ENCODE measurements at places on chromosomes 1 and 21.

GRCh38 chr21:45417256-45417950, 12.4 kb downstream of the COL18A1 start:
- DNase-seq: no peak

DNA sequence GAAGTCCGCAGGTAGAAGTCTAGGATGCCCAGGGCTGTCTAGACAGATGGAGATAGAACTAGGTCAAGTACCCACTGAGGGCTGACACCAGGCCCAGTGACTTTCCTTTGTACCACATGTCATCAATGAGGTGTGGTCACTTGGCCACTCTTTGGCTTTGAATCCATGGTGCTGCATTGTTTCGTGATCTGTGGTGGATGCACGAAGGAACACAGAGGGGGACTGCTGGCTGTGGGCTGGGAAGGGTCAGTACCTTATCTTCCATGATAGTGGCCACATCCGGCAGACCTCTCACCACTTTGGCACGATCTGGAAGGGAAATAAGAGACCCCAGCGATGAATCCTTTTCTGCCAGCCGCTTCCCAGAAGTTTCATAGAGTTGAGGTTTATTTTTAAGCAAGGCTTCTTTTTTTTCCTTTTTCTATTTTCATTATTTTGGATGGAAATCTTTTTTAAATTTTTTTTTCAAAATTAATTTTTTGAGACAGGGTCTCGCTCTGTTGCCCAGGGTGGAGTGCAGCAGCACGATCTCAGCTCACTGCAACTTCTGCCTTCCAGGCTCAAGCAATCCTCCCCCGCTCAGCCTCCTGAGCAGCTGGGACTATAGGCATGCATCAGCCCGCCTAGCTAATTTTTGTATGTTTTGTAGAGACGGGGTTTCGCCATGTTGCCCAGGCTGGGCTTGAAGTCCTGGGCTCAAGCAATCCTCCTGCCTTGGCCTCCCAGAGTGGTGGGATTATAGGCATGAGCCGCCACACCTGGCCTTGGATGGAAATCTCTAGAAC, 53.1 kb downstream of the MYOM3 start:
- DNase-seq: no peak

GRCh38 chr1:209411491-209411929, 172.0 kb upstream of the CAMK1G start:
- no peak for DNase-seq

DNA sequence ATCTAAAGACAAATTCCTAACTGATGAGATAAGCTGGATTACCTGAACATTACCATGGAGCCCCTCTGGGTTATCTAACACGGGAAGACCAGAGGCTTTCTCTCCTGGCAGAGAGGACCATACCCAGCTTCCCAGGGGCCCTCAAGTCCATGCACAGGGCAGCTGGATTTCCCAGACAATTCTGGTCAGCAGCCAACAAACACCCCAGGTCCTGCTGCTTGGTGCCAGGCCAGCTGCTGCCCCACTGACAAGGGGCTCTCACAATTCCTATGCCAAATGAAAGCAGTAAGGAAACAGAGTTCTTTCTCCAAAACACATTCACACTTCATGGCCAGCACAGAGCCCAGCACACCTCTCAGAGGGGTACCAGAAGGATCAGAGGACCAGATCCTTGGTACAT, 114.2 kb downstream of the HLCS start:
- no peak for DNase-seq

DNA sequence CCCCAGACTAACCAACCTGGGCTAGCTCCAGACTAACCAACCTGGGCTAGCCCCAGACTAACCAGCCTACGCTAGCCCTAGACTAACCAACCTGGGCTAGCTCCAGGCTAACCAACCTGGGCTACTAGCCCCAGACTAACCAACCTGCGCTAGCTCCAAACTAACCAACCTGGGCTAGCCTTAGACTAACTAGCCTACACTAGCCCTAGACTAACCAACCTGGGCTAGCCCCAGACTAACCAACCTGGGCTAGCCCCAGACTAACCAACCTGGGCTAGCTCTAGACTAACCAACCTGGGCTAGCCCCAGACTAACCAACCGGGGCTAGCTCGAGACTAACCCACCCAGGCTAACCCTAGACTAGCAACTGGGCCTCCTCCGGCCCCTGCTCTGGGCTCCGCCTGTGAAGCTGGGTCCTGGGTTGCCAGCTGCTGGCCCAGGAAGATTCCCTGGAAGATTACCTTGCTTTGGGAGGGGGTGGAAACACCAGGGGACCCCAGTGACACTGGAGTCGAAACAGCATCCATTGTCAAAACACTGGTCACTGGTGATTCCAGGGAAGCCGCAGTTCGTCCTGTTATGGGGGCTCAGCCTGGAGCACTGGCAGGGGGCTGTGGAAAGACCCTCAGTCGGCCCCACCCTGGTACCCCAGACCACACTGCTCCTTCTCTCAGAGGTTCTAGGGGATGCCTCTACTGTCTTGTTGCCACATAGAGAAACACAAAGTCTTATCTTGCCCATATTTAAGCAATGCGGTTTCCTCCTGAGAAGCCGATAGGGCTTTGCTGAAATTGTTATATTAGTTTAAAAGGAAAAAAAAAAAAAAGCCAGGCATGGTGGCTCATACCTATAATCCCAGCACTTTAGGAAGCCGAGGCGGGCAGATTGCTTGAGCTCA, 1.1 kb downstream of the TFF2 start:
- DNase-seq: no peak

GRCh38 chr1:84297546-84298244, 3.8 kb upstream of the SAMD13 start:
- no peak for DNase-seq

DNA sequence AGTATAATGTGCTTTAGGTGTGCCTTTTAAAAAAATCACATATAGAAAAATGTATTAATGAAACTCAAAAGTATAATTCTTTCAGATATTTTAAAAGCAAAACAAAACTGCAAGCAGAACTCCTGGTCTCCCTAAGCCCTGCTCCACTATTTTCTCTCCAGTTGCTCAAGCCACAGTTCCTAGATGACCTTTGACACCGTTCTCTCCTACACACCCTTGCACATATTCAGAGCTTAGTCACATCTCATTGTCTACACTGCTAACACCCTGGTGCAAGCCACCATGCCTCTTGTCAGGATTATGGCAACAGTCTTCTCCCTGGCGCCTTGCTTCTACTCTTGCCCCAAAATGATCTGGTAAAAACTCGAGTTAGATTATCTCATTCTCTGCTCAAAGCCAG, 50.2 kb upstream of the ROR1 start:
- DNase-seq: no peak

DNA sequence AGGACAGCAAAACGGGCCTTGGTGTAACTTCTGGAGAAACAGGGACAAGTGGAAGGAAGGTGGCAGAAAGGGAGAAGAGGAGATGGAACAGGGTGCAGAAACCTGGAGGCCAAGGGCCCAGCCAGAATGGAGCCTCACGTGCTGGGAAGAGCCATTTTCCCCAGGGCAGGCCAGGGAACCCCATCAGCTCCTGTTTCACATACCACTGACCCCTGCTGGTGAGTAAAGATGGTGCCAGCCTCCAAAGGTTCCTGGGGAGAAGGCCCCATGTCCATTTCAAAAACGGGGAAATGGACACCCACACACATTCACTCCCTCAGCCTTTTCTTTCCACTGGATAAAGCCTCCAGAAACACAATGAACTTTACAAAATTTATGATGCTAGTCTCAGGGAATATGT, 57.6 kb upstream of the JUN start:
- no peak for DNase-seq

- DNase-seq: no peak
Measured at GRCh38 chr1:152941037-152941711, 5.8 kb upstream of the SPRR5 start.

- DNase-seq: no peak
Measured at GRCh38 chr1:81717230-81717629, 83.5 kb upstream of the ADGRL2 start.

DNA sequence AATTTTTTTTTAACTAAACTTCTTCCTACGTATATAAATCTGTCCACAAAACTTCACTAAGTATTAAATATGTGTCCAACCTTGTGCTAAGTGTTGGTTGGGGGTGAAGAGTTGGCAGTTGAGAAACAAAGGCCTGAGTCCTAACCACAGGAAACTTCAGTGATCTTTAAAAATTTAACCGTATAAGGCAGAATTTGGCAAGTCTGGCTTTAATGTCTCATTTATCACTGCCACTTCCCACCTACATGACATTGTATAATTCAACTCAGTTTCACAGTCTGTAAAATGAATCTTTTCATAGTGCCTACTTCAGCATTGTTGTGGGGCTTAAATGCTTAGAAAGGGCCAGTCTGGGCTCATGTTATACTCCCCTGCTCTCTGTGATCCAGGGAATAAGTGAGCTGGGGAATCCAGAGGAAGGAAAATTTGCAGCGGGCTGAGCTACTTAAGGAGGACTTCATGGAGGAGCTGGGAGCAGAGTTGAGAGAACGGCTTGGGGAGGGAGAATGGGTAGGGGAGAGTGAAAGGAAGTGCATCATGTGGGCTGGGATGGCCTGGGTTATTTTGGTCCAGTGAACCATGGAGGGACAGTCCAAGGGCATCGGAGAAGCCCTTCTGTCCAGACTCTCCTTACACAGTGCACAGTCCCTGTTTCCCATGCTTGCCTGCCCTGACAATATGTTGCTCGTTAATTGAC, 14.5 kb downstream of the IFNAR2 start:
- DNase-seq: no peak

DNA sequence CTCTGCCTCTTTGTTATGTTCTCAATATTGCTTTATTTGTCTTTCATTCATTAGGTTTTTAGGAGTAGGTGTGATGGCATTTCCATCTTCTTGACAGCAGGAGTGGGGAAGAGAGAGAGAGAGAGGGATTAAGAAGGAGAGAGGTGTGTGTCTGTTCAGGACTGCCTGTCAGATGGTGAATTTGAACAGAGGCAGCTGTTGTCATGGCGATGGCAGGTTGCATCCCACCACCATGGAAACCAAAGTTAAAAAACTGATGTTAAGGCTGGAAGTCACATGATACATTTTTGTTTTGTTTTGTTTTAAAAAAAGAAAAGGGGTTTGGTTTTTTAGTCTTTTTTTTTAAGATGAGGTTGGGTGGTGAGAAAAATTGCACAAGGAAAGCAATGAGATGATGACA, 18.3 kb downstream of the CACNA1E start:
- DNase-seq: no peak

DNA sequence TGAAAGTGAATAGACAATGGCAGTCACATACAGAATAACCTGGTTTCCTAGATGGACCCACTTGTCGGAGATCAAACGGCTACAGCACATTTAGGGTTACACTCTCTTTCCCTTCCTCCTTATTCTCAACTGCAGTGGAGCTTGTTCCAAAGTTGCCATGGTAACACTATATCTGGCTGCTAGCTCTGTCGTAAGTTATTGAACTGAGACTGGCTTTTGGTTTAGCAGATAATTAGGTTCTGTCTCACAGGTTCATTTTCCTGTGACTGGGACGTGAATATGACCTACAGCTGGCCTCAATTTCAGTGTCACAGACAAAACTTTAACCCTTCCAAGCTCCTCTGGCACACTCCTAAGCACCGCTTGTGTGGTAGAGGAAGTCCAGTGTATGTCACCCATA, 875.8 kb downstream of the USP25 start:
- no peak for DNase-seq

GRCh38 chr1:32336963-32337675, 1.1 kb upstream of the MARCKSL1 start:
- DNase-seq: no peak

DNA sequence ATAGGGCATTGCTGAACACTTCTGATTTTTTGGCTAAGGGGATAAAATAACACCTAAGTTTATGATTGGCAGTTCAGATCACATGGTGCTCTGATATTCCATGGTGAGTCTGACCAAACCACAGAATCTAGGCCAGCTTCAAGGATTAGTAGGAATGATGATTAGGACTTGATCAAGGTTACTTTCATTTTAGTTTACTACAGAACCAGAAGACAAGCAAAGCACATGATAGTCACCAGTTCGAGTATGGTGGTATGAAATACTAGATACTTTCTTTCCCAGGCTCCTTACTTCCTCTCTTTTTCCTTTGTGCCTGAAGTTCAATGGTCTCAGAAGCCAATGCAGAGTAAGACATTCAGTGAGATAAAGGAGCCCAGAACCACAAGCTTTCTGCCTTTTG, 26.6 kb downstream of the S100A10 start:
- no peak for DNase-seq

GRCh38 chr1:113930499-113931161, 1.5 kb downstream of the HIPK1 start:
- no peak for DNase-seq

DNA sequence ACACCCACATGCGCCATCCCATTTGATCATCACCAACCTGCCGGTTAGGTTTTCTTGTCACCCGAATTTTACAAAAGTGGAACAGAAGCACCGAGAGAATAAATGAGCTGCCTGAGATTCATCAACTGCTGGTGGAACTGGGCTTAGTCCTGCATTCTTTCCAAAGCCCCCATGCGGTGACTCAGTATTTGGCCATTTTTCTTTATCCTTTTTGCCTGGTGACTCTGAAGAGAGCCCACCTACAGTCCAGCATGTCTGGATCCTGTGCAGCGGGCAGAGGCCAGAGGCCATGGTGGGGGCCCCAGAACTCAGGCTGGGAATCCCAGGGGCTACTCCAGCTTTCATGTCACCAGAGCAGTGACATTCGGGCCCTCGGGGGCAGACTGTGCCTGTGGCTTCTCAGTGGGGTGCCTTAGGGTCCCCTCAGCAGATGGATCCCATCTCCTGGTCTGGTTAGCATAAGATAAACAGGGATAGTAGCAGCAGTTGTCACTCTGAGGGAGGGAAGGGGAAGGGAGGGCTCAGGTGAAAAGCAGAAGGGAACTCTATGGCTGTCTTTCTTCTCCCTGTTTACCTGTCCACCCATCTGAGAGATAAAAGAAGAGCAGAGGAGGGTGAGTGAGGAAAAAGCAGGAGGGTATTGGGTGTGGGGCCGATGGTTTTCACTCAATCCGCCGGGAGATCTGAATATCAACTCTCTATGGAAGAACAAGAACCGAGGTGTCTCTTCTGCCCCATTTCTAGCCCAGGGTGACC, 63.2 kb downstream of the KIF26B start:
- no peak for DNase-seq

DNA sequence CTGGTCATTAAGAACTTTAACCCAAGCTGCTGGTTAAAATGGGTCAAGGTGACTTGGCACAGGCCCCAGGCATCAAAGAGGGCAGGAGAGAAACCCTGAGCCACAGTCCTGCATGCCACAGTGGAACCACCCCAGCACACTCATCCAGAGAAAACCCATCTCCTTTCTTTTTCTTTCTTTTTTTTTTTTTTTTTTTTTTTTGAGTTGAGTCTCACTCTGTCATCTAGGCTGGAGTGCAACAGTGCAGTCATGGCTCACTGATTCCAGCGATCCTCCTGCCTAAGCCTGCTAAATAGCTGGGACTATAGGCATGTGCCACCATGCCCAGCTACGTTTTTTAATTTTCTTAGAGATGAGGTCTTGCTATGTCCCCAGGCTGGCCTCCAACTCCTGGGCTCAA, 109.2 kb upstream of the RAB4A start:
- DNase-seq: no peak

- DNase-seq: no peak
Measured at GRCh38 chr1:104189207-104189606, 439.5 kb downstream of the AMY1C start.

Data from NCI-H345 (cell line).